Lower leg skin (tissue), 4 donors: ENCODE measurements at places on chromosomes 1 and 21. TPM values are rescaled to one million over a fixed set of nuclear protein-coding genes. Genes with fewer than 3 reads are reported as not detected.

The TPTE gene
- total RNA-seq: not detected

The ESRRG gene
- total RNA-seq: 7.0 TPM

The KRTAP13-2 gene
- 3.2 TPM for total RNA-seq

The RIPK4 gene
- total RNA-seq: 61.0 TPM

The AHCYL1 gene
- total RNA-seq: 46.6 TPM

The CYP4A11 gene
- not detected for total RNA-seq

The PLA2G2C gene
- not detected for total RNA-seq

The PGM1 gene
- total RNA-seq: 54.2 TPM

The PARS2 gene
- total RNA-seq: 7.7 TPM

The NOTCH2NLA gene
- total RNA-seq: 87.6 TPM

The ADARB1 gene
- total RNA-seq: 17.6 TPM

The MMP23B gene
- total RNA-seq: 3.8 TPM

The DYNLT4 gene
- not detected for total RNA-seq

The PBX1 gene
- total RNA-seq: 15.3 TPM

The NASP gene
- total RNA-seq: 64.4 TPM

The RNU1-3 gene
- under 0.01 TPM for total RNA-seq

The MXRA8 gene
- 34.1 TPM for total RNA-seq

The TXNIP gene
- total RNA-seq: 2,445 TPM

The MYOG gene
- not detected for total RNA-seq

The CNN3 gene
- total RNA-seq: 55.8 TPM

The NCF2 gene
- total RNA-seq: 26.6 TPM

The TEDDM1 gene
- not detected for total RNA-seq

The C1orf116 gene
- 126 TPM for total RNA-seq

The SYPL2 gene
- total RNA-seq: not detected

The PDC gene
- total RNA-seq: not detected

The KIF21B gene
- total RNA-seq: 0.65 TPM

The CORT gene
- total RNA-seq: not detected

The CACNA1S gene
- total RNA-seq: not detected

The HRNR gene
- 0.03 TPM for total RNA-seq
